ENCODE measurements at places on chromosomes 3 and 15.

DNA sequence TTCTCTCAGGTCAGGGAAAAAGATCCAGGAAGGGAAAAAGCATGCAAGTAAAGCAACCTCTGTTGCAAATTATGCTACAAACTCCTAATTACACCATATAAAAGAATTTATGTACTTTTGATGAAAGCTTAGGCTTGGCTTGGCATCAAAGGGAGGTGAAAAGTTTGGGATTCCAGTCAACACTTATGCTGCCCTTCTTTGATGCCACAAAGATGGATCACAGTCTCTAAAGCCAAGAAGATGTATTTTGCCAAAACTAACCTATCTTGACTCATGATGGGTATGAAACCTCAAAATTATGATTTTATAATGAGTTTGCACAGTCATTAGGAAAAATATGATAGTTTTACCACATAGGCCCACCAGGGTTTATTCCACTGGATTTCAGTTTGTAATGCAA is 101.0 kb upstream of the CCDC80 start:
- DNase-seq = no peak

- DNase-seq = no peak
These were observed 3.5 kb downstream of the PDE12 start for GRCh38 chr3:57559526-57559925.

DNA sequence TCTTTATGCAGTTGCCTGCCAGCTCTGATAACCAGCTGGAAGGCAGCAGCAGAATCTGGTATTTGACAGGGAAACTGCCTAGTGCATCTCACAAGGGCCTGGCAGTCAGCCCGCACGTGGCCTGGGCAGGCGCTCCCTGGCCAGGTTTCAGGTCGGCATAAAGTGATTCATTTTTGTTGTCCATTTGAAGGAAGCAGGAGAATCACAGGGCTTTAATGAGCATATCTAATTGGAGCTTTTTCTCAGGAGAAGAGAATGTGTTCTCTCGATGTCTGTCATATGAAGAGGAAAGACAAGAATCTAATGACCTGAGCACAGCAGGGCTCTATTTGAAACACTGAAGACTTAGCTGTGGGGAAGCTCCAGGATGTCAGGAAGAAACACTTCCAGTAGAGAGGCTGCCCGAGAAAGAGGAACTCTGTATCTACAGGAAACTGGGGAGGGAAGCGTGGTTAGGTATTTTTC is 98.8 kb upstream of the MB21D2 start:
- no peak for DNase-seq

GRCh38 chr15:88700716-88701115 is 61.9 kb downstream of the ISG20 start:
- no peak for DNase-seq

- DNase-seq = no peak
These were observed 51.0 kb upstream of the EIF1B start for GRCh38 chr3:40258555-40258954.

GRCh38 chr3:108200024-108200423 is 22.2 kb downstream of the IFT57 start:
- DNase-seq = no peak

GRCh38 chr3:181530584-181530983 is 181.1 kb upstream of the SOX2 start:
- DNase-seq = no peak

DNA sequence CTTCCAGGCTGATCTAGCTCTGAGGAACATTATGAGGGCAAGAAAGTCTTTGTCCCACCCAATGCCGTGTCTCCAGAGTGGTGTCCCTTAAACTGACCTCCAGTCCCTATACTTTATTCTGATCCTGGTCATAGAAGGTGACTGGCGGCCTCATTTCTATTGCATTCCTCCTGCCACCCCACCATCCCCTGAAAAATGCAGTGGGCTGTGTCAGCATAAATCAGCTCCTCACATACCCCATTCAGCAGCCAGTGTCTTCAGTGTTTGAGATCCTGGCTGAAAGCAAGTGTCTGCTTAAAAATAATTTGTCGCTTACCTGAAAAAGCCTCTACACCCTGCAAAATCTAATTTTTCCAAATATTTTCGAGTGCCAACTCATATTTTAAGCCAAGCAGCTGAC is 346.1 kb downstream of the FEZF2 start:
- no peak for DNase-seq

DNA sequence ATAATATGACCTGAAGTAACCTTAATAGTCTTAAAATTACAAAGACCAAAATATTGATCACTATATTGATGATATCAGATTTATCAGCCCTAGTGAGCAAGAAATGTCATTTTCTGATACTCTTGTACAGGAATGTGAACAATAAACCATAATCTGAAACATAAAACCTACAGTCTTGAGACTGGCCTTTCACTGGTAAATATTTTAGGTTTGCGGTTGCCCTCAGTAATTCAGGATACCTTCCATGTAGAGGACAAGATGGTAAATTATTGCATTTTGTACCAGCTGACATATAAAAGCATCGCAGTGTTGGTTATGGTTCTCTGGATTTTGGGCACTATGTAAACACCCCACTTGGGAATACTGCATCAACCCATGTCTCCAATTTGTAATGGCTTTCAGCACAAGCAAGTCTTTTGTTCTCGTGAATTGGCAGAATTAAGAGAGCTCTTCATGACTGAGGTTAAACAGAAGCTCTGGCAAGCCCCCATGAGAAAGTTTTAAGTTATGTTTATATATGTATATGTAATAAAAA is 128.5 kb downstream of the LMLN start:
- no peak for DNase-seq

DNA sequence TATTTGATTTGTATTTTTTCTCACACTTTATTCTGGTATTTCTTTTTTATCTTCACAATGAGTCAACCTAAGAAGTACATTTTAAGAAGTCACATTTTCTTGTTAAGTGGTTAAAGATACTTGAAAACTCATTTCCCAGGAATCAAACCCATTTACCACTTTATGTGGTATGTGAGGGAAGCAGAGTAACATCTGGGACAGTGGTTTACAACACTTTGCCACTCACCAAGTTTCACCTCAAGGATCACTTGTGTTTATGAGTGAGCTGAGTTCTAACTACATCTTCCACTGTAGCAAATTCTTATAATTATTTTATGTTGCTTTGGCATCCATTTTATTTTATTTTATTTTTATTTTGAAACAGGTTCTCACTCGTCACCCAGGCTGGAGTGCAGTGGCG is 53.8 kb downstream of the IGSF11 start:
- no peak for DNase-seq

DNA sequence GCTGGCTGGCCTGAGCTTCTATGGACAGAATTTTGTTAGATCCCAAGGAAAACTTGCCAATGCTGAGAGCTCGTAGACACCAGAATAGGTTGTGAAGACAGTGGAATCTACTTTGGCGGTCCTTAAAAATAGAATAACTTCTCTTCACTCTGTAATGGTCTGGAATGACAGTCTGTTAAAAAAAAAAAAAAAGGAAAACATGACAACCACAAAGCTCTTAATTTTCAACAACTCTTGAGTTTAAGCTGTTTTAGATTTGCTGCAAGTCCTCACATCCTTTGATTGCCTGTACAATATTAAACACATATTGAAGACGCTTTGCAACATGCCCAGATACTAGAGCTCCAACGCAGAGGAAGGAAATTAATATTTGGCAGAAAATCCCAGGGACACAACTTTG is 122.8 kb upstream of the GALNT15 start:
- DNase-seq = no peak

DNA sequence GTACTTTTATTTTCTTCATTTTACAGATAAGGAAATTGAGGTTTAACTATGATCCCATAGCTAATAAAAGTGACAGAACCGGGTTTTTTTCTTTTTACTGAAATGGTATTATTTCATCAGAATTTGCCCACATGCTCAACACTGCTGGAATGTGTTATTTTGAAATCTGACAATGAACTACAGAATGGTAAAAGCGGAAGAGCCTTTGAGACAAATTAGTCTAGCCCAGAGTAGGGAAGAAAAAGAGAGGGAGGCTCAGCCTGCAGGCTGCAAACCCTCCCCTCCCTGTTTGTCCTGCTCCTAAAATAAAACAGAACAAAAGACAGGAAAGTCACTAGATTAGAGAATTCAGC is 100.3 kb upstream of the LIPC start:
- DNase-seq = no peak

- DNase-seq = peak; percentile 12
These were observed 1.1 kb upstream of the INTS14 start for GRCh38 chr15:65611888-65612615.

- no peak for DNase-seq
These were observed 58.4 kb downstream of the DAPK2 start for GRCh38 chr15:63987796-63988378.

DNA sequence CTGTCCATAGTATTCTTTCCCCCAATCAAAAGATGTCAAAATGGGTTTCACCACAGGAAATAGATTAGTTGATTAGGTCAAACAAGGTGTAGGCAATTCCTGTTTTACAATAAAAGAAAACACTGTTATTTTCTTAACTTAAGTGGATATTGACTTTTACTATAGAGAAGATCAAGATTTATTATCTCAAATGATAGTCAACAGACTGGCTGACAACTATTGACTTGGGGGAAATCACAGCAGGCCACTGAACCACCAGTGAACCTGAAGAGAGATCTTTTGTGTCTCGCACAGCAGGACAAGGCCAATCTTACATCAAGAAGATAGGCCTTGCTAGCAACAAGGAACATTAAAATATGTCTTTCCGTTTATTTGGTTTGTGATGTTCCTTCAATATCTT is 1187.6 kb downstream of the SI start:
- no peak for DNase-seq

DNA sequence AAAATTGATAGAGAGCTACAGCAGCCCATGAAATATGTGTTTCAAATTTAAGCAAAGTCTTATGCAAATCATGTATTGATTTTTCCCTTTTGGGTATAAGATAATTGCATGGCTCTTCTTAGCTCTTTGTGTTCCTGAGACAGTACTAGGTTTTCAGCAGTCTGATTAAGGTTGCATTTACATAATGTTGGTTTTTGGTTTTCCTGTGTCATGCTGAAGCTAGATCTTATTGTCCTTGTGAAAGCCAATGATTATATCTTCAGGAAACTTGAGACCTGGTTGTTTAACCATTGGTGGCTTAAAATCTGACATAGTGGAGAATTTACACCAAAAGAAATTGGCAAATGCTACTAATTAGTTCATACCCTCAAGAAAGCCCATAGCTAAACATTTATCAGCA is 392.6 kb downstream of the ZPLD1 start:
- DNase-seq = no peak

DNA sequence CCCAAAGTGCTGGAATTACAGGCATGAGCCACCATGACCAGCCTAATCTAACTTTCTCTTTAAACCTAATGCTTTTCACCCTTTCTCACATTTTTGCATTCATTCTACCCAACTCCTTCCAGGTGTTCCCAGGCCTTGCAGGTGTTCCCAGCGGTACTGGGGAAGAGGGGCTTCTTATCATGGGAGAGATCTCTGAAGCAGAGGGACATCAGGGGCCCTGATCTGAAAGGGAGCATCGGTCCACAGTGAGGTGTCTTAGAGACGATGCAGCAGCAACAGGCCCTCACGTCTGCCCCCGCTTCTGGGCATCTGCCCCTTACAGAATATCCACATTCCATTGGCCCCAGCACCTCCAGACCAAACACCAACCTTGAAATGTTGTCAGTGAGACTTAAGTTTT is 29.0 kb upstream of the BDH1 start:
- DNase-seq = no peak

- no peak for DNase-seq
These were observed 59.2 kb upstream of the APEH start for GRCh38 chr3:49614936-49615335.

DNA sequence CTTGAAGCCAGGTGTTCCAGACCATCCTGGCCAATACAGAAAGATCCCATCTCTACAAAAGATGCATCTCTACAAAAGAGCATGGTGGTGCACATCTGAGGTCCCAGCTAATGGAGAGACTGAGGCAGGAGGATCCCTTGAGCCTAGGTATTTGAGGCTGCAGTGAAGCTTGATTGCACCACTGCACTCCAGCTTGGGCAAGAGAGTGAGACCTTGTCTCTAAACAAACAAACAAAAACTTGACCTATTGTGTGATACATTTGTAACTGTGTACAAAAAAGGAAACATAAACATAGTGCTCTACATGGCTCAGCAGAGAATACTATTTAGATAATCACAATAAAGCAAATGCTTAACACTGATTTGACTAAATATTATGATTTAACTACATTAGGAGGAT is 18.7 kb downstream of the ANPEP start:
- DNase-seq = no peak

DNA sequence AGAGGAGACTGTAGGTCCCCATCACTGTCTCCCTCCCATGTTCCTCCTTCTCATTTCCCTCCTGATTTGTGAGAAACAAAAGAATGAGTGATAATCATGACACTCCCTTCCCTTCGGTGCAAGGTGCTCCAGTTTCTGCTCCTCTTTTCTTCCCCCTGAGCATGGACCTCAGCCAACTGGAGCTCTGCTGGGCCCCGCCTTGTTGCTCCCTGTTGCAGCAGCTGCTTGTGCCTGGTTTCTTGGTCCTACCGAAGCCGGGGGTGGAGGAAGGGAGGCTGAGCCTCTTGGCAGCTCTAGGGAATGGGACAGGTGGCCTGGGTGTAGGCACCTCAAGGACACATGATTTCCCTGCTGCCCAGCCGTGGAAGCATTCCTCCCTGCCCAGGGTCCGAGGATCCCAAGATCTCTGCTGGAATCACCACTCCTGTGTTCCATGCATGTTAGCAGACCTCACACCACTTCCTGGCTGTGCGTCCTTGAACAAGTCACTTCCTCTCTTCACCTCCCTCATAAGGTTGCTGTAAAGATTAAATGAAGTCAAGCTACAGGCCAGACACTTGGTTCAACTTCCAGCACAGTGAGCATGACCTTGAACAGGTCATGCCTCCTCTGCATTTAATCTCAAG is 131.6 kb upstream of the ABHD17C start:
- no peak for DNase-seq

- no peak for DNase-seq
These were observed 165.3 kb downstream of the FMN1 start for GRCh38 chr15:33029109-33029652.

GRCh38 chr15:70704731-70705130 is 58.6 kb downstream of the UACA start:
- no peak for DNase-seq

DNA sequence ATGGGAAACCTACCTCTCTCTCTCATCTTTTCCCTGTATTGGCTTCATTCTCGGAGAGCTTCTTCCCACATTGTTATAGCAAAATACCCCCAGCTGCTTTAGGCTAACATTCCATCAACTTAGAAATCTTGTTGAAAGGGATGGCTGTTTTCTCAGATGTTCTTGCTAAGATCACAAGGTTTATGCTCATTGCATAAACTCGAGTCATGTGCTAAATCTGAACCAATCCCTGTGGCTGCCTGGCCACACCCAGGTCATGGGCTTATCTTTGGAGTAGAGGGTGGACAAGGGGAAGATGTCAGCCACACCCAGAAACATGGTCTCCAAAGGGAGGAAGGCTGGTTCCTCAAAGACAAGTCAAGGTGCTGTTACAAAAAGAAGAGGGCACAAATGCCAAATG is 150.6 kb upstream of the UMPS start:
- no peak for DNase-seq

DNA sequence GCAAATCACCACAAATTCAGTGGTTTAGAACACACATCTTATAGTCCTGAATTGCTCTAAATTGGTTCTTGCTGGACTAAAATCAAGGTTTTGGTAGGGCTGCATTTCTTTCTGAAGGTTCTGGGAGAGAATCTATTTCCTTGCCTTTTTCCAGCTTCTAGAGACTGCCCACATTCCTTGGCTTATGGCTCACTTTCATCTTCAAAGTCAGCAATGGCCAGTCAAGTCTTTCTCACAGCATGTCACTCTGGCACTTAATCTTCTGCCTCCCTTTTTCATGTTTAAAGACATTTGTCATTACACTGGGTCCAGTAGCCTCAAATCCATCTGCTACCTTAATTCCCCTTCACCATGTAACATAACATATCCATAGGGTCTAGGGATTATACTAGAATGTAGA is 149.0 kb downstream of the NEK10 start:
- no peak for DNase-seq
